Esophagus muscularis mucosa (tissue), 4 donors: ENCODE measurements at places on chromosomes 2 and 18. TPM values are rescaled to one million over a fixed set of nuclear protein-coding genes. Genes with fewer than 3 reads are reported as not detected.

DNA sequence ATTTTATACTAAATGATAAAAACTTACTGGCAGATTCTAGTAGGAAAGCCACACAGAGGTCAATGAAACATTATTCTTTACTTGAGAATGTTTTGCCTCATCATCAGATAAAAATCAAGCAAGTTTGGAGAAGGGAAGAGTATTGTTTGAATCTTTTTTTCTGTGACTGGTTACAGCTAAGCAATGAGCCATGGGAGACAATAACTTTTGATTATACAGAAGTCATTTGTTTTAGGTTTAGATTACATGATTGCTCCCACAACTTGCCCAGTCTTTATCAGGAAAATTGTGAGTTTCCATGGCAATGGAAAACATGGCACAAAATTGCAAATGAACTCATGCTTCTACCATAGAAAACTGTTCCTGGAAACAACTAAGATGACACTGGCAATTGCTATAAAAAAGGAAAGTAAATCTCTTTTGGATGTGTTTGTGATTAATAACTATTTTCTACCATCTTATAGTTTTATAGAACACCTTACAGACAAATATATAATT is 476.8 kb downstream of the MBD2 start:
- H3K36me3 ChIP-seq, result no peaks in the 10 kb centered on the region
- no peak for DNase-seq
- H3K27me3 ChIP-seq, result no peaks in the 10 kb centered on the region
- no peak overlapping the region for H3K4me3 ChIP-seq
- no peak overlapping the region for H3K27ac ChIP-seq

GRCh38 chr2:5449867-5450266 is 242.3 kb upstream of the SOX11 start:
- no peak for DNase-seq
- no peak overlapping the region for H3K4me3 ChIP-seq
- H3K4me1 ChIP-seq, result no peaks in the 10 kb centered on the region
- no peaks in the 10 kb centered on the region for H3K36me3 ChIP-seq
- H3K27ac ChIP-seq, result no peak overlapping the region

DNA sequence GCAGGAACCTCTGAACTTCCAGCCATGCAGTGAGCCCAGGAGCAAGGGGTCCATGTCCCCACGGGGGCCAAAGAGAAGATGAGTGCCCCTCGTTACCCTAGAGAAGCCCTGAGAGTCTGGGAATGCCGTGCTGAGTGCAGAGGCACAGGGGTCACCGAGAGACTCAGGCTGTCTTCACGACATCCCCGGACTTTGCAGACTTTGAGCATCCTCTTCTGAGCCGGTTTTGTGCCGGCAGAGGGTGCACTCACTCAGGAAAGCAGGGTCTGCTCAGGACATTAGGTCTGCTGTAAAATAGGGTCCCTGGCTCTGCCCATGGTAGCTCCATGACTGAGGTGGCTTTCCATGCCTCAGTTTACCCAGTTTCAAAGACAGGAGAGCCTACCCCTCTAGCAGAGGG is 71.0 kb downstream of the GALNT14 start:
- no peak for DNase-seq
- H3K4me1 ChIP-seq, result no peaks in the 10 kb centered on the region
- H3K27me3 ChIP-seq, result no peaks in the 10 kb centered on the region
- H3K36me3 ChIP-seq, result no peaks in the 10 kb centered on the region

- no peaks in the 10 kb centered on the region for H3K27me3 ChIP-seq
- no peaks in the 10 kb centered on the region for H3K4me1 ChIP-seq
- H3K4me3 ChIP-seq, result no peak overlapping the region
- H3K27ac ChIP-seq, result no peak overlapping the region
Measured at GRCh38 chr2:104412384-104412783, 441.5 kb upstream of the POU3F3 start.

DNA sequence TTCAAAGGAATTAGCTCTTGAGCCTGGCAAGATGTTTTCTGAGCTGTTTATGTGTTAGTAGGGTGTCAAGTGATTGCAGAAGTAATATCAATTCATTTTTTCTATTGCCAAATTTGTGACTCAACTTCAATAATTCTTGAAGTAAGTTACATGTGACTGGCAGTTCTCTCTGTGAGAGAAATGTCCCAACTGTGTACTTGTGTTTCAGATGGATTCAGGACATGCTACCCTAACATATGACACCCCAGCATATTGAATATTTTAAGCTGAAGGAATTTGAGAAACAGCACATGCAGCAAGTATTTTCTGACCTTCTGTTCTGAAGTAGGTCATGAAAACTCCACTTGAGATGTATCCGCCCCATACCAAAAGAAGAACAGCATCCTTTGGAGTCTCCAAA is 263.6 kb downstream of the XIRP2 start:
- no peaks in the 10 kb centered on the region for H3K36me3 ChIP-seq
- DNase-seq, result no peak
- H3K4me1 ChIP-seq, result no peaks in the 10 kb centered on the region
- H3K27me3 ChIP-seq, result no peaks in the 10 kb centered on the region
- H3K4me3 ChIP-seq, result no peak overlapping the region

DNA sequence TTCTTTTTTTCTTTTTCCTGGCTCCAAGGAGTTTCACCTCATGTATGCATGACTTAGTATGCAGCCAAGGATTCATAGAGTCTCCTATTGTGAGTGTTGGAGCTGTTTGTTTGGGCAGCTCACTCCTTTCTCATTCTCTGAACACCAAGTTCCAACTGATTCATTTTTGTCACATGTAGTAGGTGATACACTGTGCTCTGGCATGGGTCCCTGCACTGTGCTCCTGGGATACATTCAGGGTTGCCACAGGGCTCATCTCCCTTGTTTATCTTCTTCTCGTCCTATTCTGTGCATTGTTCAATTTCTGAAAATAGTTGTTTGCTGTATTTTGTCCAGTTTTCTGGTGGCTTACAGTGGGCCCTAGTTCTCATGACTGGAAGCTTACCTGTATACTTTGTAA is 96.8 kb downstream of the ZNF407 start:
- no peak overlapping the region for H3K4me3 ChIP-seq
- no peaks in the 10 kb centered on the region for H3K36me3 ChIP-seq
- no peak for DNase-seq
- H3K4me1 ChIP-seq, result no peaks in the 10 kb centered on the region

DNA sequence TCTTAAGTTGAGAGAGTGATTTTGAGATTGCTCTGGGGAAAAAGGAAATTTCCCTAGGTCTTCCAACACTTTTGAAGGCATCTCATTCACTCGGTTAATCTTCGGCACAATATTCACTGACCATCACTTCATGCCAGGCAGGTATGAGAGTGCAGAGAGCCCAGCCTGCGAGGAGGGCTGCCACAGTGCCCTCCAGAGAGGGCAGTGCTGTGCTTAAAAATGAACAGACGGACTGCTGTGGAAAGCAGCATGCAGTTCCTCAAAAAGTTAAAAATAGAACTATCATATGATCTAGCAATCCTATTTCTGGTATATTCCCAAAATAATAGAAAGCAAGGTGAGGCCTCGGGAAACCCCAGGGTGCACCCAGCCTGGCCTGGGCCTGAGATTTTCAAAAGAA is 374.9 kb upstream of the RAB6C start:
- H3K4me1 ChIP-seq, result peaks cover 9% of the 10 kb centered on the region
- no peaks in the 10 kb centered on the region for H3K36me3 ChIP-seq
- no peak overlapping the region for H3K4me3 ChIP-seq
- peaks cover 15% of the 10 kb centered on the region for H3K27me3 ChIP-seq

DNA sequence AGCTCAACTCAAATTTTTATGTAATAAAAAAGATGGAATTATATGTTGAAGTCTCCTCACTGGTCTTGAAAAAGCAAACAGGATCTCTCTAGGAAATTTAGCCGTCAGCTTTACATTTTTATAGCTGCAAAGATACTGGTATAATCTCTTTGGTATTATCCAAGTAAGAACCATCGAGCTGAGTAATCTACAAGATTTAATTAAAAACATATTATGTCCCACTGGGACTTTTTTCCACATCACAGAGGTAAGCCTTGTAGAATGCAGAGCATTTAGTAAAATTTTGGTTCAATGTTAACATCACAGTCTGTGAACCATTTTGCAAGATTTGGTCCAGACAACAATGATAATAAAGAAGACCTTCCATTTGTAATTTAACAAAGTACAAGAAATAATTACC is 162.6 kb upstream of the SLC39A10 start:
- H3K4me3 ChIP-seq, result no peak overlapping the region
- H3K4me1 ChIP-seq, result no peaks in the 10 kb centered on the region
- no peaks in the 10 kb centered on the region for H3K27me3 ChIP-seq

DNA sequence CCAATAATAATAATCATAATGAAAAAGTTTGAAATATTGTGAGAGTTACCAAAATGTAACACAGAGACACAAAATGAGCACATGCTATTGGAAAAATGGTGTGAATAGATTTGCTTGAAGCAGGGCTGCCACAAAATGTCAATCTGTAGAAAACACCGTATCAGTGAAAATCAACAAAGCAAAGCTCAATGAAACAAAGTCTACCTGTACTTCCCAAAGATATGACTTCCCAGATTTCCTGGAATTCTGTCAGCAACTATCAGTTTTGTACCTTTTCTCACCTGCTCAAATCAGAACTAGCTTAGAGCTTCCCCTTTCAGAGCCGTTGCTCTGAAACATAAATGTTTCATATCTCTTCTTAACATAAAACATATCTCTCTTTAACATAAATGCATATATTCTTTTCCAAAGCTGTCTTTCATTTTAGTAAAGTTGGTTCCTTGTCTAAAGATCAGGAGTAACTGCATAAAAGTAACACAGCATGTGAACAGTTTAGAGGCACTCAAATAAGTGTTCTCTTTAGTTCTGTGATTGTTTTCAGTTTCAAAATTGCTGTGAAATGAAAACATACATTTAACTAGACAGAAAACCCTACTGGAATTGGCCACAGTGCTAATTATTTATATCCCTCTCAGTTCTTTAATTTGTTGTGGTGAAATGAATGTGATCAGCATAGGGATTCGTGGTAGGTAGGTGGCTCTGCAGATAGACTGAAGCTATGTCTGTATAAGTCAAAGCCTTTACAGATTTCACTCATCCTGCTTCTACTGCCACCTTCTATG is 262.5 kb downstream of the KCNJ3 start:
- no peak overlapping the region for H3K27ac ChIP-seq
- no peak overlapping the region for H3K4me3 ChIP-seq
- H3K4me1 ChIP-seq, result no peaks in the 10 kb centered on the region

DNA sequence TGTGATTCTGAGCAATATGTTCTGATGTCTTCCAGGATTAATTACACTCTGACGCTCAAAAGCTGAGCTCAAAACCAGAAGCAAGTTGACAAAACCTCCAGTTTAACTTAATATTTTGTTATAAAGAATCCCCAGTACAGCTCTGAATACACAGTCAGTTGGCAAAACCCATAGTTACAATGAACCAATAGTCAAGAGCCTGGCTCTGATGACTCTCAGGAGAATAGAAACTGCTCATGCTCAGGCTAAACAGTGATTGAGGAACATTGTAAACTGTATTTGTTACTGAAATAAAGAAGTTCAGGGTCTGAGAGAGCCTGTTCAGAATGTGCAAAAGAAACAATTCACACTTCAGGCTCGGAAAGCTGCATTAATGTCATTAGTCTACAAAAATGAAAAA is 1565.9 kb downstream of the SUCLG1 start:
- no peak overlapping the region for H3K4me3 ChIP-seq
- H3K27me3 ChIP-seq, result no peaks in the 10 kb centered on the region
- no peaks in the 10 kb centered on the region for H3K36me3 ChIP-seq

- no peak for DNase-seq
- no peaks in the 10 kb centered on the region for H3K36me3 ChIP-seq
- no peaks in the 10 kb centered on the region for H3K4me1 ChIP-seq
- H3K4me3 ChIP-seq, result no peak overlapping the region
- no peaks in the 10 kb centered on the region for H3K27me3 ChIP-seq
Measured at GRCh38 chr18:61459896-61460648, 126.8 kb downstream of the CDH20 start.

KIF1A gene
- total RNA-seq, result 3.0 TPM

IL1RL2 gene
- 0.19 TPM for total RNA-seq

SPRED2 gene
- total RNA-seq, result 17.4 TPM

GKN1 gene
- not detected for total RNA-seq

TAF4B gene
- total RNA-seq, result 7.9 TPM

EVA1A gene
- total RNA-seq, result 0.17 TPM

DSEL gene
- 9.1 TPM for total RNA-seq

LYG2 gene
- total RNA-seq, result not detected

KRTCAP3 gene
- total RNA-seq, result not detected
